Tibial nerve (tissue), 4 donors: ENCODE measurements at places on chromosomes 13 and 19. TPM values are rescaled to one million over a fixed set of nuclear protein-coding genes. Genes with fewer than 3 reads are reported as not detected.

DNA sequence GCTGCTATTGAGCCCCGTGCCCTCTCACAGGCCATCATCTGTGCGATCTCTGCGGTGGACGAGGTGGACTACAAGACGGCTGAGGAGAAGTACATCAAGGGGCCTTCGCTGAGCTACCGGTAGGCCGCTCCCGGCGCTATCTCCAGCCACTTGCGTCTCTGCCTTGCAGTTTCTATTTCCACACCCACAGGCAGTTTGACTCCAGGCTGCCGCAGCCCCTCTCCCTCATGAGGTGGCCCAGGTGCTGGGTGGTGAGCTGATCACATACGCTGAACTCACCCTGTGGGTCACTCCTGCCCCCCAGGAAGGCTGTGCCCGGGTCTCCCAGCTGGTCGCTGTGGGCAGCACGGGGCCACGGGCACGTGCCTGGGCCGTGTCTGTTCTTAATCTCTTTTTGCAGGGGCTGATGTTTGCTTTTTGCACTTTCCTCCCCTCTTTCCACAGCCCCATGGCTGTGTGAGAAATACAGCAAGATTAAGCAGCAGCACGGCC lies 10.6 kb upstream of the NDUFS7 start:
- DNase-seq: no peak
- peaks cover 2% of the 10 kb centered on the region for H3K36me3 ChIP-seq
- H3K27me3 ChIP-seq: no peaks in the 10 kb centered on the region
- H3K27ac ChIP-seq: no peak overlapping the region
- H3K4me1 ChIP-seq: no peaks in the 10 kb centered on the region
- H3K4me3 ChIP-seq: no peak overlapping the region

DNA sequence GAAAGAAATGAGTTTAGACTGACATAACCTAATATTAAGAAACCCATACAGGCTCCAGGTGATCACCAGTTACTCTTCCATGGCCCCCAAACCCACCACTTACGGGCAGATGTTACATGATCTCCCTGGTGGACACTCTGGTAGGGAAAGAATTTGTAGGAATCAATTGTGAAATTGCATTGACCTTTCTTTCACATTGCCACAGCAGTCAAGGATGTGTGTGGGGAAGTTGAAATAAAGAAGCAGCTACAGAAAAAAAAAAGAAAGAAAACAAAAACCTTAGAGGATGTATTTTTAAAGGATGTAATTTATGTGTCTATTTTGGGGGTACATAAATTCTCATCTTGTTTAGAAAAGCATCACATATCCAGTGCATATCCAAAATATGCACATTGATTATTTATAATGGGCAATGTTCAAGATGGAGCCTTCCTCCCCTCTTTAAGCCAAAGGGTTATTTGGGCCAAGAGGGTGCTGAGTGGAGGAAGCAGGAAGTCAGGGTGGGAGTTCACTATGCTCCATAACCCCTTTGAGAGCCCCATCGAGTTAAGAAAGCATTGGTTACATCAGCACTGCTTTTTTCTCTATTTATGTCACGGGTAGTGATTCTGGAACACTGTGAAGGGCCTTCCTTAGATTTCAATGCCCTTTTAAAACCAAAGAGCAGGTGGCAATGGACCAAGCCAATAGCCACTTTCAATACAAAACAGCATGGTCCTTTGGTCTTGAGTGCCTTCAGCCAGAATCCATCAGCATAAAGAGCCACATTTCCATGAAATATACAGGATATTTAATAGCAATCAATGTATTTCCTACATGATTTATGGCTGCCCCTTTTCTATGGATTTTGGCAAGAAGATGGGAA lies 169.6 kb downstream of the LACC1 start:
- no peaks in the 10 kb centered on the region for H3K36me3 ChIP-seq
- DNase-seq: no peak
- H3K4me3 ChIP-seq: no peak overlapping the region

APOC1 gene
- 71.7 TPM for total RNA-seq

- H3K36me3 ChIP-seq: no peaks in the 10 kb centered on the region
- DNase-seq: peak; percentile 54
- peak within 1 kb of the TSS; percentile 95 for H3K4me3 ChIP-seq
- peak within 1 kb of the TSS; percentile 46 for H3K27ac ChIP-seq
These were observed at the start of gene RGS9BP for GRCh38 chr19:32675720-32676185. Gene RGS9BP (plus strand): TSS chr19:32675848. CDS start chr19:32676264, 416 bp downstream.

DNA sequence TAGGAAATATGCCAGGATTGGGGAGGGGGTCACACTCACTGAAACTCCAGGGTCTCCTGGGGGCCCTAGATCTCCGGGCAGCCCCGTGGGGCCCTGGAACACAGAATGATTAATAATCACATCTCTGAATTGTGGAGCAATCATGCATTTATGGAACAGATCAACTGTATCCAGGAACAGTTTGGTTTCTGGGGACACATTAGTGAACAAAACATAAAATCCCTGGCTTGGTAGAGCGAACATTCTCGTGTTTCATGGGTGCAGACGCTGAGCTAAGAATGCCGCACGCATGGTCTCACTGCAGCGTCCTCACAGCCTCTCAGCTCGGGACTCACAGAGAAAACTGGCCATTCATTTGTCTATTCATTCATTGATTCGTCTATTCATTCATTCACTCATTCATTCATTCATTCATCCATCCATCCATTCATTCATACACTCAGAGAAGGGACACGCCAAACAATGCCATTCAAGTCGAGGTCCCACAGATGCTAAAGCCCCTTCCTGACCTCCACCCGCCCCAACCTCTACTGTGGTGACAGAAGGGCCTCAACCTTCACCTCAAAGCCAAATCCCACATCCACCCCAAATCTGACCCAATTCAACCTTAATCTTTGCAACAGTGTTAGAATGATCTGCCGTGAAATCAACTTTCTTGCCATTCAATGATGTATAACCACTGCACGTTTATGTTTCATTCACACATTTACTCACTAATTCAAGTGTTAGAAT lies 35.0 kb upstream of the OLFM2 start:
- H3K27me3 ChIP-seq: no peaks in the 10 kb centered on the region
- H3K4me1 ChIP-seq: peaks cover 3% of the 10 kb centered on the region
- H3K36me3 ChIP-seq: no peaks in the 10 kb centered on the region
- no peak for DNase-seq
- no peak overlapping the region for H3K4me3 ChIP-seq

DNA sequence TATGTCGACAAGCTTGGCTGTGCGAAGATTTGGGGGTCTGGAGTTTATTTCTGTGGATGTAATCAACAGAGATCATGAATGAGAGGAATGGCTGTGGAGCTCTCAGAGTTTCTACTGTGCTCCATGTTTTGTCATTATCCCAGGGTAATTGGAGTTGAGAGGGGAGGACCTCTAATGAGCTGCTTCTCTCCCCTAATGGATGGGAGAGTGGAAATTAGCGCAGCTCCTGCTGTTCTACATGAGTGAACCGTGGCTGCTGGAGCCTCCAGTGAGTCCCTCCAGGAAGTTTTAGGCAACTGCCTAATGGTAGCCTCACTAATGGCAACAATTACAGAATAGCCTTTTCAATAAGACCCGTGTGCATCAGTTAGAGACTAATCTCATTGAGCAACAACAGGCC lies 31.3 kb upstream of the FGF9 start:
- H3K4me3 ChIP-seq: no peak overlapping the region
- H3K4me1 ChIP-seq: no peaks in the 10 kb centered on the region
- no peak overlapping the region for H3K27ac ChIP-seq

THSD1 gene
- total RNA-seq: 8.0 TPM

GPR12 gene
- total RNA-seq: 0.39 TPM

GRCh38 chr13:99120751-99121150 lies 79.9 kb upstream of the UBAC2 start:
- DNase-seq: no peak
- H3K4me1 ChIP-seq: no peaks in the 10 kb centered on the region
- H3K36me3 ChIP-seq: no peaks in the 10 kb centered on the region
- H3K27ac ChIP-seq: no peak overlapping the region
- no peak overlapping the region for H3K4me3 ChIP-seq

- peaks cover 12% of the 10 kb centered on the region for H3K36me3 ChIP-seq
- no peak overlapping the region for H3K27ac ChIP-seq
- H3K27me3 ChIP-seq: no peaks in the 10 kb centered on the region
- peaks cover 16% of the 10 kb centered on the region for H3K4me1 ChIP-seq
These were observed 8.0 kb downstream of the MED26 start for GRCh38 chr19:16620018-16620417.

DNA sequence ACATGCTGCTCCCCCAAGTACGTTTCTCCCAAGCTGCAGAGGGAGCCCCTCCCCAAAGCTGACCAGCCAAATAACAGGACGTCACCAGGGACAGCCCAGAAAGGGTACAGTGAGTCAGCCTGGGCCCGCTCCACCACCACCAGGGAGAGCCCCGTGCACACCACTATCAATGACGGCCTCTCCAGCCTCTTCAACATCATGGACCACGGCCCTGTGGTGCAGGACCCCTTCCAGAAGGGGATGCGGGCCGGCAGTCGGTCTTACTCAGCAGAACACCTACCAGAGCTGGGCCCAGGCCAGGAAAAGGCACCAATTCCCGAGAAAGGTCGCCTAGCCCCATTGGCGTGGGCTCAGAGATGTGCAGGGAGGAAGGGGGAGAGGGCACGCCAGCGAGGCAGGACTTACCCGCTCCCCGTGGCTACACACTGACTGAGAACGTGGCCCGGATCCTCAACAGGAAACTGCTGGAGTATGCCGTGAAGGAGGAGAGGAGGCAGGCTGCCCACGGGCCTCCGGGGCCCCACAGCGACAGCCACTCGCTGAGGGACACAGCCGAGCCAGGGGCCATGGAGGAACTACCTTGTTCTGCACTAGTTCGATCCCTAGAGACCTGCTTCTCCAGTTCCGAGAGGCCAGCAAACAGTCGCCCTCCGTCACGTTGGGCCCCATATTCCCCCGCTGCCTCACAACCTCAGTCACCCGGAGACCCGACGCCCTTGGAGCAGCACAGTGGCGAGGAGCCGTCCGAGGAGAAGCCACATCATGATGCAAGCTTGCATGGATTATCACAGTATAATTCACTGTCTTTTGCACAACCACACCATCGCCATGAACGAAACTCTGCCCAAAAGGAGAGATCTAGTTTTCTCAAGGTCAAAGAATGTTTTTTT lies 815.9 kb upstream of the KLHL1 start:
- H3K4me1 ChIP-seq: no peaks in the 10 kb centered on the region
- H3K36me3 ChIP-seq: no peaks in the 10 kb centered on the region
- no peaks in the 10 kb centered on the region for H3K27me3 ChIP-seq
- H3K4me3 ChIP-seq: no peak overlapping the region

DNA sequence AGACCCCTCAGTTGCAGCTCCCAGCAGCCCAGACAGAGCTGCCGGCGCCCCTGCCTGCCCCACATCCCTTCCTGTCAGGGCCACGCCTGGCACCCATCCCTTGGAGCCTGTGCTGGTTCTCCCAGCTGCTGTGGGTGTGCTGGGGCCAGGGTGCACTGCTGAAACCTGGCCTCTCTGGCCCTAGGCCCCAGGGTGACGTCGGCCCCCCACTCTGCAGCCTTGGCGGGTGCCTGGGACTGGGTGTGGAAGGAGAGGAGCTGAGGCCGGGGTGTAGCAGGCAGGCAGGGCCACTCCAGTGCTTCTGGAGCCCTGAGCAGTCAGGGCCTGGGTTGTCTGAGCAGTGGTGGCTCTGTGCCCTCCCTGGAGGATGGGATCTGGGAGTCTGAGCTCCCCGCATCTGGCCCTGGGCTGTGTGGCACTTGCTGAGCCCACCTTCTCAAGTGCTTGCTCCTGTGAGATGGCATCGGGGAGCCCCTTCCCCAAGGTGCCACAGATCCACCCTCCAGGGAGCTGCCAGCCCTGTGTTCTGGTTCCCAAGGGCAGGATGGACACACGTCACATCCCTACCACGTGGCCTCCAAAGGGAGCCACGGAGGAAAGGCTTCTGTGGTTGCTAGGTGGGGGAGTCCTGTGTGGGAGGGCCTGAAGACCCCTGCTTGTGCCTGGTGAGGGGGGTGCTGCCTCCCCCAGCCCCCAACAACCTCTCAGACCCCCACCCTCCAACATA lies 5.2 kb downstream of the PLEKHJ1 start:
- DNase-seq: no peak
- peaks cover 80% of the 10 kb centered on the region for H3K36me3 ChIP-seq
- peaks cover 16% of the 10 kb centered on the region for H3K4me1 ChIP-seq
- H3K4me3 ChIP-seq: no peak overlapping the region
- peak overlapping the region; percentile 70 for H3K27ac ChIP-seq
- H3K27me3 ChIP-seq: no peaks in the 10 kb centered on the region

EVI5L gene
- 18.0 TPM for total RNA-seq

DNA sequence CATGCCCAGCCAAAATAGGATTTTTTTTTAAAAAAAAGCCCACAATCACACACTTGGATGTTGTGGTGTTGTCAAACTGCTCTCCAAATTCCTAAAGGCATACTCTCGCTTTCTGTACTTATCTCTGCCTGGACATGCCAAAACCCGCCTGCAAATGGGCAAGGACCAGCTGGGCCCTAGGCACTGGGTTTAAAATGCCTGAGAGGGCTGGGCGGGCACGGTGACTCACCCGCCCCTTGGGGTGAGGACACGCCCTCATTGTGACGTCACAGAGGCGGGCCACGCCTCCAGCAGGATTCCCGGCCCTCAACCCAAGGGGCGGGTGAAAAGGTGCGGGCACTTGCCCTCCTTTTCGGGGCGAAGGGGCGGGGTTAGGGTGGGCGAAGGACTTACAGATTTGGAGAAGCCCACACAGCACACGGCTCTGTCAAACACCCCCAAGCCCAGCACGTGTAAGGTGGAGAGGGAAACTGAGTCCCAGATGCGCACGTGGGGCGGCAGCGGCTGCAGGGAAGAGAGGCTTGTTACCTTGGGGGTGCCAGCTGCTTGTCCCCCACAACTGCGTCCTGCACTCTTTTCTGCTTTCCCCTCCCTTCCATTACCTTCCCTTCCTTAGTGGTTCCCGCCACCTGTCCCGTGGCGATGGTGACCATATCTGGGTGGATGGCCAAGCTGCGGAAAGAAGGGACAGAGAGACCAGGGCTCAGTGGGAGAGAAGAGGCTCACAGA lies 6.6 kb downstream of the EML2 start:
- no peaks in the 10 kb centered on the region for H3K27me3 ChIP-seq
- peak; percentile 18 for DNase-seq
- peaks cover 27% of the 10 kb centered on the region for H3K36me3 ChIP-seq
- no peak overlapping the region for H3K4me3 ChIP-seq
- H3K4me1 ChIP-seq: peaks cover 6% of the 10 kb centered on the region
- no peak overlapping the region for H3K27ac ChIP-seq

GRCh38 chr13:77222909-77223308 lies 104.0 kb downstream of the MYCBP2 start:
- no peak overlapping the region for H3K4me3 ChIP-seq
- no peaks in the 10 kb centered on the region for H3K27me3 ChIP-seq
- H3K27ac ChIP-seq: no peak overlapping the region
